ENCODE measurements at places on chromosomes 5 and 9. TPM values are rescaled to one million over a fixed set of nuclear protein-coding genes. Genes with fewer than 3 reads are reported as not detected.

Gene SLC1A1
- 0.57 TPM for total RNA-seq

Gene FCN2
- not detected for total RNA-seq

Gene ACTBL2
- not detected for total RNA-seq

Gene COX7C
- 475 TPM for total RNA-seq

Gene CDK7
- total RNA-seq, result 21.7 TPM

Gene ISL1
- 0.10 TPM for total RNA-seq

All from myocyte (in vitro differentiated cells).